ENCODE measurements at places on chromosomes 3 and 15.

GRCh38 chr3:168414149-168414548 is 318.4 kb upstream of the GOLIM4 start:
- DNase-seq, result no peak

GRCh38 chr3:38555926-38556325 is 59.8 kb downstream of the EXOG start:
- no peak for DNase-seq

- DNase-seq, result no peak
These were observed 15.4 kb downstream of the RASGRP1 start for GRCh38 chr15:38549222-38549621.

GRCh38 chr15:85742186-85742821 is 52.4 kb downstream of the KLHL25 start:
- DNase-seq, result peak; percentile 22

DNA sequence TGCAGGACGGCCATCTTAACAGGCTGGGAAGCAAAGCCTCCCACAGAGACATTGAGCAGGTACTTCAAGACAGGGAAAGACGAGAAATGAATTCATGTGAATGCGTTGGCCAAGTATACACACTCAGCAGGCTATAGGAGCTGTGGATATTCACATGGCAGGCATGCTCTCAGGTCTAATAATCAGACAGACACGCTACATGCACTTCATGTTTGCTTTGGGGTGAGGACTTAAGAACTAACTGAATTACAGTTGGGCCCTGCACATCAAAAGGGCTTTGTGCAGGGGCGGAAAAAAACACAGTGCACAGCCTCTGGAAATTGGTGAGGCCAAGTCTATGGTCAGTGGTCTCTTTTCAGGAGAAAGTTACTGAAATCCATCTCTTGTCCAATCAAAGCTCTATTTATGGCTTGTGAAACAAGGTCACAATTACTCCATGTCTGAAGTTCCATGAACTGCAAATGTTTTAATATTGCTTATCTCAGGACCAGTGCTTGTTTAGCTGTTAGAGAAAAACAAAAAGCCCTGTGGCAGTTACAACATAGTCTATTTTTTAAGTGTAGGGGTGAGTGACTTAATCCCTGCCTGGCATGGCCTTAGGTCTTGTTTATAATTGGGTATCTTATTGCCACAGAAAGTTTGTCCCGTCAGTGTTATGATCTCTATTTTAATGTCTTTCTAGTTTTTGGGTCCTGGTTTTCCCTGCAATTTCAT is 100.6 kb upstream of the GOLGA6L6 start:
- no peak for DNase-seq

DNA sequence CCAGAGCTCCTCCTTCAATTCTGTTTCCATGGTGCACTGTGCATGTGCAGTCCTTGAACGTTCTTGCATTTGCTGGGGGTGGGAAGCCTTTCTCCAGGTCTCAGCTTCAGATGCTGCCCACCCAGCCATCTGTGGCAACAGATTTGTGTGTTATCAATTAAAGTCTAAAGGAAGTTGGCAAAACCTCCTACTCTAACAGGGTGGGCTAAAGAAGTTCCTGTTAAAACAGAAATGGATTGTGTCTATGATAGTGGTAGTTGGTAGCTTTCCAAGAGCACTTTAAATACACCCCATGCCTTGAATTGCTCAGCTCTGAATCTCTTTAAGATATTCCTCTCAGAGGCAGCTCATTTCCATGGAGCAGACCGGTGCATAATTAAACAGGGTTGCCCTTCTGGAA is 488.0 kb upstream of the SUCLG2 start:
- no peak for DNase-seq

GRCh38 chr3:197508924-197509775 is 46.6 kb downstream of the BDH1 start:
- DNase-seq, result no peak

DNA sequence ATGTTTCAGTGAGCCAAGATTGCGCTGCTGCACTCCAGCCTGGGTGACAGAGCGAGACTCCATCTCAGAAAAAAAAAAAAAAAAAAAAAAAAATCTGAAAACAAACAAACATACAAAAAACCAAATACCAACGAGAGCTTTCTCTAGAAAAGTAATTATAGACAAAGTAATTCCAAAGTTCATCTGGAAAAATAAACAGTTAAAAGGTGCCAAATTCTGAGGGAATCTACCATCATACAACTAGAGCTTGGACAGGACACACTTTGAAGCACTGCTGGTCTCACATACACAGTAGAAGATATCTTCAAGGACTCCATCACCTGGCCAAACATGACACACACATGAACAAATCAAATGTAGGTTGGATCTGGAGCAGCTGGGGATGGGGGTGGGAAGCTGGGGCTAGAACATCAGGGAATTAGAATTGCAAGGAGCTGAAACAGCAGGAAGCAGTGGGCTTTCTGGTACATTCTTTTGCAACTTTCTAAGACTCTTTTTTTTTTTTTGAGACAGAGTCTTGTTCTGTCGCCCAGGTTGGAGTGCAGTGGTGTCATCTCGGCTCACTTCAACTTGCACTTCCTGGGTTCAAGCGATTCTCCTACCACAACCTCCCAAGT is 41.1 kb upstream of the CTSH start:
- no peak for DNase-seq

GRCh38 chr3:57100046-57100695 is 39.7 kb downstream of the SPATA12 start:
- peak; percentile 92 for DNase-seq

DNA sequence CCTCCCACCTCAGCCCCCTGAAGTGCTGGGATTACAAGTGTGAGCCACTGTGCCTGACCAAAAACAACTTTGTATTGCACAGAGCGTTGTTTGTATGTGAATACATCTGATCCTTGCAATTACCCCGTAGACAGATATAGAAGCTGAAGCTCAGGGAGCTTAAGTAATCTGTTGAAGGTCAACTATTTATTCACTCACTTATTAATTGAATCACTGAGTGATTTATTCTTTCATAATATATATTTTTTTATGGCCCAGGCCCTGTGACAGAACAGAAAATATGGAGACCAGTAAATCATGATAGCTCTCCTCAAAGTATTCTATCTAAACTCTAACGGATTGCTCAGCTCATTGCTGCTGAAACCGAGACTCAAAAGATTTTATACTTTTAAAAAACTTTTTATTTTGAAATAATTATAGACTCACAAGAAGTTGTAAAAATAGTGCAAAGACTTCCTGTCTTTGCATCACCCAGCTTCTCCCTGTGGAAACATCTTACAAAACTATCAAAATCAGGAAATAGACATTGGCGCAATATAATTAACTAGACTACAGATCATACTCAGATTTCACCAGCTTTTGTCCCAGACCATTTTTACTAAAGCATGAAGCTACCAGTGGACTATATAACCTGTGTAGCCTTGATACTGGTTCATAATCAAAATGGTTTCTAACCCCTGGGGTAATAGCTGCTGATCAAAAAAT is 466.1 kb downstream of the PDCD6IP start:
- DNase-seq, result no peak

DNA sequence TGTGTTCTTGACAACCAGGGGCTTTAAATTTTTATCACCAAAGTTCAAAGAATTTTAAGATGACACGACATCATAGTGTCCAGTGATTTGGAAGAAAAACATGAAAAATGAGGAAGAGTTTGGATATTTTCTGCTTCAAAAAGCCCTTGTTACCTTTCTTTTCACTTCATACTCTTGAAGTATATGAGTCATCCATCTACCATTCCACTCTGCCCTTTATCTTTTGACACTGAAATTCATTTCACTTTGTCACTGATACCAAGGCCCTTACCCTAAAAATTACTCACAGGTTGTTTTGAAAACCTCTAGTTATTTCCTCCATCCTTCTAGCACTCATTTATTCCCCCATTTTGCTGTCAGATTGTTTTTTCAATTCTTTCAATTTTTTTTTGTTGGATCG is 42.7 kb downstream of the OR5H15 start:
- DNase-seq, result no peak

DNA sequence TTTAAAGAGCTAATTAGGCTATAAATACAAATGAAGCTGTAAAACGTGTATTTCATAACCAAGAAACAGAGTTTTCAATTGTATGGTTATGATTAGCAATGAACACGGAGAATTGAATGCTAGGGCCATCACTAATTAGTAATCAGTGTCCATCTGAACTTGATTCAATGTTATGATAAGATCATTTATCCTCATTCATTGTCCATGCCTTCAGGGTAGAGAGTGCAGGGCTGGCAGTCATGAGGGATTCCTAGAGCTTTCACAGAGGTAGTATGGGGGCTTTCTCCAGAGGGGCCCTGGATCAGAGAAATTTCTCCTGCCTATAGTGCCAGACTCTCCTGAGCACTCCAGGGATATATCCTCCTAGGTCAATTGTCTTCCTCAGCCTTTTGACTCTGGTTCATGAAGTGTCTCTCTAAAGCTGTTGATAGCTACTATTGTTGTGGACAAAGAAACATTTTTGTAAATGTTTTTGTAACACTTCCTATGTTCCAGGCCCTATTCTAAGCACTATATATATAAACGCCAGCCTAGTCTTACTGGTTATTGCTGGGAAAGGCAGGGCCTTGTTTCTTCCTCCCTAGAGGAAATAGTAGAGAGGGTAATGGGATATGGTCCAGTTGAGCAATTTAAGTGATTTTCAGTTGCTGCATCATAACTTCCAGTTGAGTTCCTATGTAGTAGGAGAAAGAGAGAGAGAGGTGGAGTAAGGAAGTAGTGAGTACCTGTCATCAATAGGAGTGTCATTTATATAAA is 249.0 kb downstream of the NFKBIZ start:
- no peak for DNase-seq

DNA sequence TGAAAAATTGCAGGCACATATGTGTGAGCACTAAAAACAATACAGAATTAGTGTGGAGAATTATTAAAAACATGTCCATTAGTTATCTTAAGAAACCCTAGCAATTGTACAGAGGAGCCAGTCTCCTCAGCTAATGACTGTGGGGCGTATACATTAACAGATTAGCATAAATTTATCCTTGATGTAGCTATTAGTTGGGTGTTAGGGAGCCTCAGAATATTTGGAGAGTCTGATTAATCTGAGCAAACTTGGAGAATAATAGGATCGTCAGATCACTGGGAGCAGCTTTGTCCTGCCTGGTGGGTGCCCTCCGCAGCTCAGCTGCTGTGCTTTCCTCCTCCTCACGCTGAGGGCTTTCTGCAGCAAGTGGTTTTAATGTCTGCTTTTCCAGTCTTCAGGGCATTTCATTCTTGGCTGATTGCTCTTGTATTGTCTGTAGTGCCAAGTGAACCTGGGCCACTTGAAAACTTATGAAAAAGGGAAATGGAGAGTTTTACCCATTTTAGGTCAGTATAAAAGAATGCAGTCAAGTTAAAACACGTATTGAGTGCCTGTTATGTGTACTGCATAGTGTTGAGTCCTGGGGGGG is 417.4 kb upstream of the SEMA6D start:
- DNase-seq, result no peak

DNA sequence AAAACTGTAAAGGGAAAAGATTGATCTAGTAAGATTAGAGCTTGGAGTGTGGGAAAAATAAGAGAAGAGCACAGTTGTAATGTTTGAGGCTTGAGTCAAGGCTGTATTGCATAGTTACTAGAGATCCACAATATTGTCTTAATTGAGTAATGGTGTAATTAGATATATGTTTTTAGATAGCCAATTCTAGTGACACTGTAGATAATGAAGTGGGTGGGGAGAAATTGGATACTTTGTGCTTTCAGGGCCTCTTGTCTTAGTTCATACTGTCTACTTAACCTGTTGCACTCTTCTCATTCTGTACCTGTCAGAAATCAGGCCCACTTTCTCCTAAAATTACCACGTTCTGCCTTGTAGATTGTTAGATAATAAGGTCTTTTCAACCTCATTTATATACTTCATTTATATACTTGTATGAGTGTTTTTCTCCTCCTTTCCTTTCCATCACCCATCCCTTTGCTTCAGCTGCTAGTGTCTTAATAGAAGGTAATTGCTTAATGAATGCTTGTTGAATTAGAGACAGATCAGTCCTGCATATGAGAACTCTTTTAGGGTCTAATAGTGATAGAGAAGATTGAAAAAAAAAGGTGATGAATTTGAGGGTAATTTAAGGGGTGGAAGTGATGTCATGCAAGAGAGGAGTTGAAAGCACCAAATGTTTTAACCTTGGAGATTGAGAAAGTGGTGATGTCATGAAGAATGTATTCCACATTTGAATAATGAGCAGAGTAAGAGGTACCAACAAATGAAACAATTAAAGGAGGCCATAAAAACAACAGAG is 32.0 kb downstream of the PIK3CA start:
- DNase-seq, result no peak

DNA sequence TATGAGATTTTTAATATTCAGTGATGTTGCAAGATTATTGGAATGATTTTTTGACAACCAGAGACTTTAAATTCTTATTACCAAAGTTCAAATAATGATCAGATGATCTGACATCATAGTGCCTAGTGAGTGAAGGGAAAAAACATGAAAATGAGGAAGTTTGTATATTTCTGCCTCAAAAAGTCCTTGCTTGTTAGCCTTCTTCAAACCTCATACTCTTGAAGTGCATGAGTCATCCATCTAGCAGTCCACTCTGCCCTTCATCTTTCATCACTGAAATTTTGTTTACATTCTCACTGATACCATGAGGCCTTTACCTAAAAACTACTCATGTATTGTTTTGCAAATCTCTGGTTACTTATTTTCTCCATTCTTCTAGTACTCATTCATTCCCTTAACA is 23.9 kb upstream of the OR5H6 start:
- peak; percentile 9 for DNase-seq

DNA sequence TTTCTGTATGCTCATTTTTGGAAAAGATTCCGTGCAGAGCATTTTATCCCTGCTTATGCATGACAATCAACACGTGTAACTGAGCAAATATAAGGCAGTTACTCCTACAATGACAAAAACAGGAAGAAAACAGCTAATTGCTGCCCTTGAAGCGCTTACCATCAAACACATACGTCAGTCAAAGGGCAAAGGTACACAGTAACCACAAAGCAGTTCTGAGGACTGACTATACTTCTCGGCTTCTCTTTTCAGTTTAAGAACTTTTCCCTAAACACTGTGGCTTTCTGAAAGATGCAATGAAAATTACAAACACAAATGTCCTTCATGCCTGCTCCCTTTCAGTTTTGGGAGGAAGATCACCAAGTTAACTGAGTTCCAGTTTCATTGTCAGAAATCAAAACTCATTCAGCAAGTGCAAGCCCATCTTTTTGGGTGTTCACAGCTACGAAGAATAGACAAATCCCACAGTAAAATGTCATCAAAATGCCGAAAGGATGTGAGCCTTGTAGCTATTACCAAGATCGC is 602.8 kb downstream of the FOXP1 start:
- no peak for DNase-seq

GRCh38 chr3:174755833-174756829 is 103.0 kb upstream of the NAALADL2 start:
- no peak for DNase-seq

GRCh38 chr3:195145579-195145978 is 125.4 kb downstream of the XXYLT1 start:
- peak; percentile 44 for DNase-seq
